ENCODE measurements at places on chromosomes 11 and 22. TPM values are rescaled to one million over a fixed set of nuclear protein-coding genes. Genes with fewer than 3 reads are reported as not detected.

The SEPTIN3 gene
- total RNA-seq = 1.7 TPM

The INS gene
- not detected for total RNA-seq

The CRYBB3 gene
- total RNA-seq = not detected

The KIAA1671 gene
- total RNA-seq = 0.53 TPM

The APOA4 gene
- total RNA-seq = not detected

The ADAMTS15 gene
- not detected for total RNA-seq

The RCE1 gene
- total RNA-seq = 18.6 TPM

The TSSK2 gene
- not detected for total RNA-seq

The CCDC116 gene
- total RNA-seq = 0.29 TPM

The CD3D gene
- total RNA-seq = 0.69 TPM

The IL17REL gene
- total RNA-seq = not detected

The DRG1 gene
- total RNA-seq = 59.9 TPM

The B4GALNT4 gene
- total RNA-seq = 0.29 TPM

The TMEM191C gene
- total RNA-seq = 1.3 TPM

The ARHGAP32 gene
- 0.46 TPM for total RNA-seq

The SVIP gene
- 59.3 TPM for total RNA-seq

The KRTAP5-7 gene
- not detected for total RNA-seq

The PGM2L1 gene
- total RNA-seq = 0.03 TPM

Measured in GM12878 (cell line).